ENCODE measurements at places on chromosomes 7 and 10.

DNA sequence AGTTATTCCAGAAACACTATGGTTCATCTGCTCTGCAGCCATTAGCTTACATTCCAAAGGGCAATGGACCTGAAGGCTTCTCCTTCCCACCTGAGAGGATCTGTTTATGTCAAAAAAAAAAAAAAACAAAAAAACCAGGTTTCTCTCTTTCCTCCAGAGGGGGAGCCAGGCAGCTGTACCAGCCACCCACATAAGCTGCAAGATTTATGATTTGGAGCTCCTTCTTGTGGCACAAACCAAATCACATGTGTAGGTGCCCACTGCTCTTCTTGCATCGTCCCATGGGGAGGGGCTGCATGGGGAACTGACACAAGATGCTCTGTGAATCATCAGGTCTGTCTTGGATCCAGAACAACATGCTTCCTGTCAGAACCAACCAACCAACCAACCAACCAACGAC, 231.6 kb upstream of the IGFBP3 start:
- DNase-seq: no peak

DNA sequence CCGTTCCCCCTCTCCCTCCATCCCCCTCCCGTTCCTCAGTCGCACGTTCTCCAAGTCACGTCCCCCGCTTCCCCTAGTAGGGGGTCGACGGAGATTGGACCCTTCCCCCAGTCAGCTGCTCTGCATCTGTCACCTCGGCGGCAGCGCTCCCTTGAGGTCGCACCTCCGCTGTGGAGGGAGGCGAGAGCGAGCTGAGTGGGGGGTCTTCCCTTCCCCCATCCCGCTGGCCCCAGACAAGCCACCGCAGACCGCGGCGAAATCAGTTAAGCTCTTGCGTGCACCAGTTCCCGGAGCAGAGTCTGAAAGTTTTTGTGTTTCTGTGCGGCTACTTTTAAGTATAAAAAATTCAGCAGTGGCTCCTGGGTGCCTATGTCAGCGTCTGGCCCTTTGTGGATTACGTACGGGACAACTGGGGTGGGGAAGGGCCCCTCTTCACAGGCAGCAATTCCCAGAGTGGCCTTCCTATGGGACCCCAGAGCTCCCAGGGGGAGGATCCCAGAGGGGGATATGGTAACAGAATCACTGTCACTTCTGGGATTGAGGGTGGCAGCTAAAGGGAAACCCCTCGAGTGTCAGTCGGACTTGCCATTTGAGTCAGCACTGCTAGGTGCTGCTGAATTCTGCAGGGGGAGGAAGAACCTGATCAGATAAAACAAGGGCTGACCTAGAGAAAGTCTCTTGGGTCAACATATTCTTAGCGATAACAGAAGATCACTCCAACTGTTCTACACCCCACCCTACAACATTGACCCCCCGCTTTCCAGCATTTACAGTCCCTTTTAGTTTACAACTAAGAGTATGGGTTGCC, 12.5 kb upstream of the DDIT4 start:
- no peak for DNase-seq

DNA sequence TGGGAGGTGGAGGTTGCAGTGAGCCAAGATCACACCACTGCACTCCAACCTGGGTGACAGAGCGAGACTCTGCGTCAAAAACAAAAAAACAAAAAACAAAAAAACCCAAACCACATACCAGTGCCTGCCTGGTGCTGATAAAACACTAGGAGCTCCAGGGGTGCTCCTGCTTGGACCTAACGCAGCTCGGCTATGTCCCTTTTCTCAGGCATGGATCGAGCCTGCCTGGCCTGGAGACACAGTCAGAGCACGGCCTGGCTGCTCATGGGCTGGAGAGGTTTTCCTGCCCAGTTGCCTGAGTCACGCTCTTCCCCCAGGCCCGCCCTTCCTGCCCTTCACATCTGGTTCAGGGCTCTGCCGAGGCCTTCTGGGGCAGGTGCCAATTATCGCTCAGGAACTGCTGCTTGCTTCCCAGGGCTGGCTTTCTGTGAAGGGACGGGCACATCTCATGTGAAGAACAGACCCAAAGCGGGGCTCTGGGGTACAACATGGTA, 12.6 kb upstream of the NPFFR1 start:
- no peak for DNase-seq

- DNase-seq: no peak
Observed at GRCh38 chr7:75905785-75906604, 9.0 kb upstream of the POR start.

GRCh38 chr7:94432817-94433216, 38.1 kb downstream of the COL1A2 start:
- DNase-seq: no peak

- DNase-seq: no peak
Observed at GRCh38 chr10:76882245-76882644, 755.4 kb downstream of the KCNMA1 start.

GRCh38 chr10:113095419-113096127, 145.5 kb downstream of the TCF7L2 start:
- DNase-seq: no peak

DNA sequence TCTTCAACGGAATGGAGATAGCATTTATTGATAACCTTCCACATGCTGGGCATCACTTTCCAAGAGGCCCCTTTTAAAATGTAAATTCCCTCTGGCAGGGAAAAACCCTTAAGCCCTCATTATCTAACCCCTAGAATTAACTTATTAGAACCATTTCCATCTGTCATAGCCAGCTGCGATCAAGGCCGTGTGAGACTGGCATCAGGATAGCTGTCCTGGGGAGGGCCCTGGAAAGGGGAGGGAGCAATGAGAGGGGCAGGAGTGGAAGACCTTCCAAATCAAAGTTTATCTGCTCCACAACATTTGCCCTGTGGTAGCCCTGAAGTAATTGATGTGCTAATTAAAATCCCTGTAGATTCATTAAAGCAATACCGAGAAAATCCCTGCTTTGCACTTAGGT, 45.0 kb upstream of the JAZF1 start:
- DNase-seq: no peak

GRCh38 chr7:134220236-134220635, 93.1 kb downstream of the LRGUK start:
- DNase-seq: no peak

GRCh38 chr10:124697837-124698544, 46.2 kb downstream of the FAM53B start:
- DNase-seq: no peak

GRCh38 chr10:111125102-111125501, 48.3 kb downstream of the ADRA2A start:
- no peak for DNase-seq

DNA sequence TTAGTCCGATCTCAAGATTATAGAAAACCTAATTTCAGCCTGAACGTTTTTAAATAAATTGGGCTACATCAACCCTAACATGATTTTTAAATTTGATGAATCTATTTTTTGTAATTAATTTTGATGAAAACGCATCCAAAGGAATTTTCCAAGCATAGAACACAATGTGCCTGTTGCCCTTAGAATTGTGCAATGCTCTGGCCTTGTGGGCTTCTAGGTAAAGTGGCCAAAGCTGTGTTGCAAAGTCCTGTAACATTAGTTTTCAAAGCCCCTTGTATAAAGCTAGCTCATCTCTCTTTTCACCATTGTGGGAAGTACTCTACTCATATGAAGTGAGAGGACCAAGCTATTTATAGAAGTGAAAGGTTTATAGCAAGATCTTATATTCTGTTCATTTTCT, 138.4 kb upstream of the PRPS1L1 start:
- no peak for DNase-seq

DNA sequence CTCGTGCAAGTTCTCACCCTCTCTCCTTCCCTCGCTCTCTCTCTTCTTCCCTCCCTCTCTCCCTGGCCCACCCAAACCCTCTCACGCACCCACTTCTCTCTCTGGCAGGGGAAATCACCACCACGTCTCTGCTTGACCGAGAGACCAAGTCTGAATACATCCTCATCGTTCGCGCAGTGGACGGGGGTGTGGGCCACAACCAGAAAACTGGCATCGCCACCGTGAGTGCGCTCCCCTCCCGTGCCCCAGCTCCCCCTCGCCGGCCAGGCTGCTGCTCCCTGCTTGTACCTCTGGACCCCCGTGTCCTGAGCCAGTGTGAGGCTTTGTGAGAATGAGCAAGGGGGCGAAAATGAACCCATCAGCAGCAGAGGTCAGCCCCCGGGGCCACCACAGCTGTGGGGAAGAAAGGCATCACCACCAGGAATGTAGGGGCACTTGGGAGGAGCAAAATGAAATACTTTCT, 25.5 kb downstream of the C10orf105 start:
- DNase-seq: no peak

- no peak for DNase-seq
Observed at GRCh38 chr10:60419249-60419648, 29.6 kb upstream of the ANK3 start.

- DNase-seq: no peak
Observed at GRCh38 chr10:92150823-92151222, 140.1 kb downstream of the CPEB3 start.

DNA sequence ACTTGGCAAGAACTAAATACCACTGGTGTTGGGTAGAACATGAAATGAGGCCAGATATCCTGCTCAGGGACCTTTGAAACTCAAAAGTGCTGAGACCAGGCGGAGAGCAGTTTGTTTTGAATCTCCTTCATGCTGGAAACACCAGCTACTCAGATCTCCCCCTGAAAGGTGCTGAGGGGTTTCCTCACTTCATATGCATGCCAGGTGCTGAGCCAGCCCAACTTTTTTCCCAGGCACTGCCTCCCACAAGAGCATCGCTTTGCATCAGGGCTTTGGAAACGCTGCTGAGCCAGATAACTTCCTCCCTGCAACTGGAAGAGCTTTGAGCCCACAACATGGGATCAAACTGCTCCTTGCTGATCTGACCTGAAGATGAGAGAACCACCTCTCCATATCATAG, 13.7 kb downstream of the NPTX2 start:
- no peak for DNase-seq

GRCh38 chr10:98308669-98309365, 40.8 kb upstream of the LOXL4 start:
- DNase-seq: no peak

DNA sequence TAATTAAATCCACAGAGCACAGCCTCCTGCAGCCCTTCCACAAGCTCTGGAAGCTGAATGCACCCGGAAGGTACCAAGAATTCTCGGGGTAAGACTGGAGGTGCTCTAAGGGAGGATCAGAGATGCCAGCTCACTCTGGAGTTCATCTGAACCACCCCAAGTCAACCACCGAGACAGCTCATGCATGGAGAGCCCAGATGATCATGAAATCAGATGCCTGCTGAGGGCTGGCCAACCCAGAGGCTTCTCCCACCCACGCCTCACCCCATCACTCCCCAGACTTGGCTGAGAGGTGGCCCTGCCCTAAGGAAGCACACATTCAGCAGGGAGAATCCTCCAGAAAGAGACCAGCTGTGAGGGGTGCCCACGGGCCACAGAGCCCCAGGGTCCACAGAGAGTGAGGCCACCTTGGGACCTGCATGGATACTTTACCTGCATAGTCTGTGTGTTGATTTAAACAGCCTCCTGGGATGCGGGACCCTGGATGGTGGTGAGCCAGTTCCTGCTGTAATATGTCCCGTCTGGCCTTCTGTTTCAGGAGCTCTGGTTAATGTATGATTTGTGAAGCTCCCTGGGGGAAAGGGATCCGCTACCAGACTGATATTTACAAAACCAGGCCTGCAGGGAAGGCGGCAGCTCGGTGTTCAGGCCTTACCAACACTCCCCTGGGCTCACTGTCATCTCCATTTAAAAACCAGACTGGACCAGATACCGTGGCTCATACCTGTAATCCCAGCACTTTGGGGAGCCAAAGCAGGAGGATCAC, 64.9 kb downstream of the INSIG1 start:
- no peak for DNase-seq

- no peak for DNase-seq
Observed at GRCh38 chr10:100997360-100998182, 2.0 kb upstream of the LZTS2 start.

DNA sequence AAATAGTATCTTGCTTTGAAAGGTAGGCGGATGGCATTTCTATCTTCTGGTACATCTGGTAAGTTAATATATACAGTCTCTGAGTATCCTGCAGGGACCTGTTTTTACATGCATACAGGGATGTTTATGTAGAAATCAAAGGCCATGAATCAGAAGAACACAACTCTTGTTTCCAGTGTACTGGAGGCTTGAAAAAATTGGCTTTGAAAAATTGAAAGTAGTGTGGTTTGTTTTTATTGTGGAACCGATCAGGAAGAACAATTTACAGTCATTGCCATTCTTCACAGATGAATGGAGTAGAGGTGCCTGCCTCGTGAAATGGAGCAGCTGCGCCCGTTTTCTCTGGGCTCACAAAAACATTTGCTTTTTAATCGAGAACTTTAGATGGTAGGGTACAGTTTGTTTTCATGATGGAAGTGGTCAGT, 54.0 kb upstream of the RPA3 start:
- no peak for DNase-seq

GRCh38 chr10:133258818-133259601, 17.7 kb downstream of the ADAM8 start:
- DNase-seq: peak; percentile 78

- no peak for DNase-seq
Observed at GRCh38 chr10:71177651-71178199, 34.6 kb upstream of the UNC5B start.

- no peak for DNase-seq
Observed at GRCh38 chr7:87225696-87226095, 6.2 kb upstream of the TMEM243 start.

DNA sequence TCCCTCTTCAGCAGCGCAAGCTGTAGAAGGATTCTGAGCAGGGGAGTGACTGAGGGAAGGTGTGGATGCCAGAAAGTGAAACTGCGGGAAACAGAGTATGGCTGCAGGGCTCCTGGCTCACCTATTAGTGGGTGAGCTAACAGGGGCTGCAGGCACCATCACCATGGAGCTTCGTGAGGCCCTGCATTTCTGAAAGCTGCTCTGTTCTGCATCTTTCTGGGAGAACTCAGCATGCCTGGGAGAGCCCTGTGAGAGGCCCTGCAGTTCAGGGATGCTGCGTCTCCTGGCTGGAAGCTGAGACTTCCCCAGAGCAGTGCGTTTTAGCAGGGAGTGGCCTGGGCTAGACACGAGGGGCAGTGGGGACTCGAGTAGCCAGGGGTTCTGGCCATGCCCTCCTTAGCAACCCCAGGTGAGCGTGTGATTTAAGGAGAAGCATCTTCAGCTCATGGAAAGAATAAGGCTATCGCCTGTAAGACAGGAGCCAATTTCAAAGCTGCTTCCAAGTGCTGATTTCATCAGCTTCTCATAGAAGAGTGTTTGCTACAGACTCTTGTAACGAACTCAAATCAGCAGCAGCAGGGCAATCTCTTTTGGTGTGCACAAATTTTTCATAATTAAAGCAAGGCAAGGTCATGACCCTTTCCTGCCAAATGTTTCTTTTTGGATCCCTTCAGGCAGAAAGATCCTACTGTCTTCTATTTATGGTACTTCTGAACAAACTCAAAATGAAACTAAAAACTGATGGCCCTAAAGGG, 293.6 kb upstream of the ZNF32 start:
- no peak for DNase-seq

Data from stimulated activated CD8-positive, alpha-beta memory T cell treated with anti-CD3 and anti-CD28 coated beads, Interleukin-4, amount 100 ng/mL, for 1 hour (primary cell).